NCI-H187 treated with DMSO at 0.1 percent for 48 hours (cell line): ENCODE measurements at places on chromosomes 4 and X.
A peak's percentile ranks its signal among the peaks of the same experiment; 100 is the strongest.

- DNase-seq, result no peak
Measured at GRCh38 chr4:107210450-107211239, 174.5 kb upstream of the DKK2 start.

DNA sequence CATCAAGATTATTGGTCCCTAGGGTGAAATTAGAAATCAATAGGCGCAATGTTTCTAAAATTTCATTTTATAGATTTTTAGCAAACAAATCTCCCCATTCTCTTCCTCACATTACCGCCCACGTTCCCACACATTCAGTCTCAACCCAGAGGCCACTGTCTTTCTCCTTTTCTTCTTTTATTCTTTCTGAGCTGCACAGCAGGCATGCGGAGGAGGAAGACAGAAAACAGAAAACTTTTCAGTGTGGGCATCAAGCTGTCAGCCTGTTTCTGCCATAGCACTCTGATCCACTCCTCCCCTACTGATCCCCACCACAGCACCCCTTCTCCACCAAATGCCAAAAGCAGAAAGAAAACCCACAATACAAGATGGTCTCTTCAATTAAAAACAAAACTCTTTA, 94.8 kb upstream of the ADAMTS3 start:
- no peak for DNase-seq

GRCh38 chrX:115642895-115643530, 82.0 kb downstream of the PLS3 start:
- DNase-seq, result peak; percentile 5

GRCh38 chr4:182245541-182246215, 2.5 kb downstream of the TENM3 start:
- no peak for DNase-seq

DNA sequence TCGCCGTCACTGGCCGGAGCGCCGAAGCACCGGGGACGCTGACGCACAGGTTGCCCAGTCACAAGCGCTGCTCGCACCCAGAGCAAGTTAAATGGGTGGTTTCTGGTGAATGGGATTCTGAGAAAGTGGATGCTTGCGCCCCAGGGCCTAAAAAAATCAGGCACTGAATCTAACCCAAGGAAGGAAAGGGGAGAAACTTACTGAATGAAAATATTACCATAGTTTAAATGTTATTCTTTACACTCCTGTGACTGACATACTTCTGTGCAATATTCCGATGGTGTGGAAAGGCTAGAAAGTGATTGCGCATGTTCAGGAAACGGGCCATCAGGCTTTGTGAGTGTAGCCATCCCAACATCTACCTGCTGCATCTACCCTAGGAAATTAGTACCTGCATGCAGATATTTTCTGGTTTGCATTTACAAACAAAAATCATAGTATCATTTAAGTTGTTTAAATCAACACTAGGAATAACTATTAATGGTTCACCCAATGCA, 838 bp upstream of the ABCG2 start:
- DNase-seq, result no peak

GRCh38 chr4:67465032-67465762, 80.1 kb downstream of the CENPC start:
- DNase-seq, result no peak

DNA sequence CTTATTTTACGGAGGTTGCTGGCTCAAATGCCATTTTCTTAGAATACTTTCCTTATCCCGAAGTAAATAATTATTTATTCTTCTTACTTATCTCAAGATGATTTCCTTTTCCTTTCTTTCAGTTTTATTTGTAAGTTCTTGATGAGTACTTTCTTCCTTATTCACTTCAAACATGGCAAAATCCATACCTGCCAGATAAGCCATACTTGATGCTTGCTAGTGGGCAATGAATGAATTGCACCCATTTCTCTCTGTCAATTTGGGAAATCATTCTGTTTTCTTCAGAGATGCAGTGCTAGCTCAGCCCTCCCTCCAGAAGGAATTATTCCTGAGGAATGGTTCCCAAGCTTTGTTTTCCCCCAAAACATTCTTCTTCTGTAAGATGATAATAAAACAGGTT, 598.3 kb downstream of the SPRY1 start:
- no peak for DNase-seq

GRCh38 chrX:15358533-15358932, 23.2 kb upstream of the PIGA start:
- DNase-seq, result no peak

DNA sequence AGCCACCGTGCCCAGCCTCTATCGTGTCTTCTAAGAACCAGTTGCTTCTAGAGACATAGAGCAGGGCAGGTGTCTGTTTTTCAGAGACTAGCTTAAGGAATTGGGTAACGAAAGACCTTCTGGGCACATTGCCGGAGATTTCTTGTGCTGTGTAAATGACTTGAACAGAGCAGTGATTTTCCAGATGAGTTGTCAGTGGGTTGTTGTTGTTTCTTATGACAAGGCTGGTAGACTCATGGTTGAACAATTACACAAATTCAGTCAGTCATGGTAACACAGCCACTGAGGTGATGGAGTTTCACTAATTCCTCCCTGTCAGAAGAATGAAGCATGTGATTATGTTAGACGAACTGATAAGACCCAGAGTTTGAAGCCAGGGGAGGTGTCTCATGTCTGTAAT, 20.5 kb upstream of the DDX3X start:
- no peak for DNase-seq

GRCh38 chrX:21975242-21975641, 34.7 kb downstream of the SMS start:
- DNase-seq, result no peak

DNA sequence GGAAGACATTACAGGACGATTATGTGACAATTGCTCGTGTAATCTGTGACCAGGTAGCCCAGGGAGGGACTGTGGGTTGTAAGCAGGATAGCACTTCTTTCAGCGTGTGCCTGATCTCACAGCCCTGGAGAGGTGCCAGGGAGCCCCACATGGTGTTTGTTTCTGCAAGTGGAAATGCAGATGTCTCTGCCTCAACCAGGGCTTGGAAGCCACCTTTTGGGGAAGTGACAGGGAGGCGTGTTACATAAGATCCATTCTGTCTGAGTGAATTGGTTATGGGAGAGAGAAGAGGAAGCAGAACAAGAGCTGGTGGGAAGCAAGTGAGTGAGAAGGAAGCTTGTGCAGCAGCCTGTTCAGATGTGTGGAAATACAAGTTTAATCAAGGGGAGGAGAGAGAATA, 104.5 kb upstream of the GATB start:
- DNase-seq, result no peak

DNA sequence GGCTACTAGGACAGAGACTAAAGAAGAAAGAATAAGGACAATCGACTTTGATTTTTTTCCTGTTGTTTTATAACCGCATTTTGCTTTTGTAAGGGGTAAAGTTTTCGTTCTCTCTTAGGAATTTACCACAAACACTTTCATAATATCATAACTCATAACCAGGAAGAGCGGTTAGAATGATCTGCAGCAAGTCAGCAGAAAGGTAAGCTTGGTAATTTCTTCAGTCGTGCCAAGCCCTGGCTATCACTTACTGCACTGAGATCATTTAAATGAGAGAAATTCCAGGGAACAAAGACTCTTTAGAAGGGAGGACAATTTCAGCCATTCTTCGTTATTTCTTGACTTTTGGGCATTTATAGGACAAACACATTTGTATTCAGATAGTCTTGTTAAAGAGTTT, 258.1 kb downstream of the UNC5C start:
- DNase-seq, result no peak
